ENCODE measurements at places on chromosomes 5 and 9.

DNA sequence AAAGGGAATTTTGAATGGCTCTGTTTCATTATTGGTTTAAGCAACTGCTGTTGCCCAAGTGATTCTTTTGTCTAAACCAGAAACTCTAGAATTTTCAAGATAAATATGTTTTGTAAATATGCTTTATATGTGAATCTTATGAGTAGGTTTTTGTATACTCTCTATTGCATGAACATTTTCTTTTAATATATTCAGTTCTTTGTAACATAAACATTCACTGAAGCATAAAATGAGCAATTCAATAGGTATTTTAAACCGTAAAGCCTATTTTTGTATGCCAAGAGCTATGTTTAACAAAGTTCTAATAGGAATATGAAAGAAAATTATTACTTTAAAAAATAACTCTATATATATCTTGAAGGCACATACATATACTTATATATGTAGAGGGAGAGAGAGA is 293.1 kb downstream of the PSAT1 start:
- no peak for DNase-seq

DNA sequence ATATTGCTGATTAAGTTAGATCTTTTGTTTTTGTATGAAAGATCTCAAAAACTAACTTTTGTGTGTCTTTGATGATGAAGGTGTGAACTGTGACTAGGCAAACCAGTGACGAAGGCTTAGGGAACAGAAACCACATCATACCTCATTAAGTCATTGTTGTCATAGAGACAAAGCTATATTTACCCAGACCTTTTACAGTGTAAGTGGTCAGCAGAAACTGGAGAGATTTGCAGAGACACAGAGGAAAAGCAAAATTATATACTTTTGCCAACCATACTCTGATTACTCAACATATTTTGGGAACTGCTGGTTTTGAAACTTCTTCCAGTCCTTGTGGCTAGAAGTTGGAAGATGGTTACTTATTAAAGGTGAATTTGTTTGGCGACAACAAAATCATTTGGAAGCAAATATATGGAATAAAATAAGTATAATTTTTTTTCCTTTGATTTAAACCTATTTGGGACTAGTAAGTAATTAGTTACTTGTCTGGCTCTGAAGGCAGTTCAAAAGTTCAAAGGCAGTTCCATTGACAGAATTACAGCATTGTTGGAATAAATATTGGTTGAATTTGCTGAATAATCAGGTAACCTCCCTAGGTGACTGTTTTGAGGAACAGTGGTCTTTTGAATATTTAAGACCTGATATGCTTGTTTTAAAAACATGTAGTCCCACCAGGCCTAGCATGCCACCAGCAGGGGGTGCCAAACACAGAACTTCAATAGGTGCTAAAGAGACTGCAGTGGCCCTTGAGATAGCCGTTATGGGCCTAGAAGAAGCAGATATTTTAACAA is 103.8 kb downstream of the RPS23 start:
- DNase-seq = peak; percentile 7

DNA sequence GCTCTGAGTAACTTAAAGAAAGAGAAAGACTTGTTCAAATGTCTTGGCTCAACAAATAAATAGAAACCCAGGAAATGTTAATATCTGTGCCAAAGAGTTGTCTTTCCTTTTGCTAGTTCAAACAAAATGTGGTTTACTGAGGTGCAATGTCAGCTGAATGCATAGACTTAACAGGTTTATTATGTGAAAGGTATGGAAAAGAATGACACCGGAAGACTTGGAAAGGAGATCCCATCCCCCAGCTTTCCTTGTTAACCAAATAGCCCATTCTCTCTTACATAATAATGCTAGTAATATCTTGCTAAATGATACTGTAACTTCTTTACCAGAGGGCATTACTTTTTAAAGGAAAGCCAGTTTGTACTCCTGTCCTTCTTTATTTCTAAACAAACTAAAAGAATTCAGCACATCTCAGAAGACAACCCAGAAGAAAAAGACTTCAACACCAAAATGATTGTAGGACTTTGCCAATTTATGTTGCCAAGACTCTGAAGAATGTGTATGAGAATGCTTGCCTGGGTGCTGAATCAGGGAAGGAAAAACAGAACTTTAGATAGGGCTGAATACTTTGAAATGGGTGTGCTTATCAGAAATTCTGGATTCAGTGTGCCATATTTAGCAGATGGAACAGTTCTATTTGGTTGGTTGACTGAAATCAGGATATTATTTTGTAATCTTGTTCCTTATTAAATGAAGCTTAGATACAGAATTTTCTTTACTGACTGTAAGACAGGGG is 344.1 kb downstream of the TMEM38B start:
- DNase-seq = no peak

GRCh38 chr5:66406761-66407336 is 189.3 kb upstream of the MAST4 start:
- no peak for DNase-seq

- DNase-seq = no peak
Observed at GRCh38 chr9:101727612-101728524, 10.6 kb downstream of the GRIN3A start.

DNA sequence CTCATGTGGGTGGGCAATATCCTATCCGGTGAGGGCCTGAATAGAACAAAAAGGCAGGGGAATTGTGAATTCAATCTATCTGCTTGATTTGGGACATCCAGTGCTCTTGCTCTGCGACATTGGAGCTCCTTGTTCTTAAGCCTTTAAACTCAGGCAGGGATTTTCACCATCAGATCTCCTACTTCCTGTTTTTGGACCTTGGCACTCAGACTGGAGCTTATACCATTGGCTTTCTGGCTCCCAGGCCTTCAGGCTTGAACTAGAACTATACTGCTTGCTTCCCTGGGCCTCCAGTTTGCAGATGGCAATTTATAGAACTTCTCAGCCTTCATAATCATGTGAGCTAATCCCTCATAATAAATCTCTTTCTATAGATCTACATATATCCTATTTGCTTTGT is 134.3 kb upstream of the CLINT1 start:
- DNase-seq = no peak

DNA sequence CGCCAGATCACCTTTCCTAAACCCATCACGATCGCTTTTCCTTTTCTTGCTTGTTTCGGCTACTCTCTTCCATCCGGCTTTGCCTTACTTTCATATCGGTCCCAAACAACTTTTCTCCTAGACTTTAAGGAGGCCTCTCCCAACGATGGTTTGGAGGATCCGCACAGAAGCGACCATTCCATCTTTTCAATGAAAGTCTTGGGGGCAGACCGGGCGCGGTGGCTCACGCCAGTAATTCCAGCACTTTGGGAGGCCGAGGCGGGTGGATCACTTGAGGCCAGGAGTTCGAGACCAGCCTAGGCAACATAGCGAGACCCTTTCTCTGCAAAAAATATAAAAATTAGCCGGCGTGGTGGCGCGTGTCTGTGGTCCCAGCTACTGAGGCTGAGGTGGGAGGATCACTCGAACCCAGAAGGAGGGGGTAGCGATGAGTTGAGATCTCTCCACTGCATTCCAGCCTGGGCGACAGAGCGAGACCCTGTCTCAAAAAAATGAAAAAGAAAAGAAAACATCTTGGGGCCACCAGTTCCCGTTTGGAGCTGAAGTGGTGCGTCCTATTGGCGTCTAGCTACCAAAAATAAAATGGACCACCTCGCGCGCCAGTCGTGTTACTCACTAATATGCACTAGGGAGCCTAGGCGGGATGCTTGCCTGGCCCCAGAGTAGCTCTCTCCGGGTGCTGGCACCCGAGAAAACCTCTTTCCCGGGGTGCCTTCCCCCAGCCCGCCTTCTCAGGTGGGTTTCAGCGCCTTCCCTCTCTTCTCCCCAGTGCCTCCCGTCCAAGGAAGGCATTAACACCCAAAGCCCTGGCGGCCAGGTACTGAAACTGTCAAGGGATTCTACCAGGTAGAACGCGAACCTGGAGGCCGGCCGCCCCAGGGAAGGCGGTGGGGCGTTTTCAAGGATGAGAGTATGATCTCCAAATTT is 800 bp upstream of the AP3B1 start:
- peak; percentile 28 for DNase-seq

- DNase-seq = no peak
Observed at GRCh38 chr5:96214442-96215197, 218.4 kb downstream of the PCSK1 start.

- DNase-seq = no peak
Observed at GRCh38 chr9:87075537-87075936, 128.2 kb upstream of the GAS1 start.

GRCh38 chr9:135500071-135500524 is 384 bp upstream of the MRPS2 start:
- no peak for DNase-seq

- no peak for DNase-seq
Observed at GRCh38 chr9:80797831-80798688, 891.3 kb downstream of the TLE1 start.

GRCh38 chr9:109950710-109951443 is 170.9 kb downstream of the PALM2AKAP2 start:
- DNase-seq = no peak

GRCh38 chr5:65061250-65061973 is 292.7 kb downstream of the CWC27 start:
- no peak for DNase-seq

GRCh38 chr5:164255598-164256213 is 750.3 kb downstream of the MAT2B start:
- DNase-seq = no peak

DNA sequence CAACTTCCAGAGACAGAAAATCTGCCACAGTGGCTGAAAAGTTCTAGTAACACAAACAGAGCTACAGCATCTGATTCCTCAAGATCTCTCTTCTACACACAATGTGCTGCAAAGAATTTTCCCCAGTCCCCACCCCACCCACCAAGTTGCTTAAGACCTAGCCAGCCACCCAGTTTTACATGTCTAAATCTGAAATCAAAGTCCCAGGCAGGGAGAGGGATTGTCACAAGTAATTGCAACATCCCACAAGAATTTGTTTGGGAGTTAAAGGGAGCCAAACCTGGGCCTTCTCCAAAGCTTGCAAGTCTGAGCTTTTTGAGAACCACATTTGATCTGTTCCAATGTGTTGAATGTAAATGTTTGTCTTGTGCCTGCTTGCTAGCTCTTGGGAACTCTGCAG is 15.5 kb downstream of the IGIP start:
- no peak for DNase-seq

DNA sequence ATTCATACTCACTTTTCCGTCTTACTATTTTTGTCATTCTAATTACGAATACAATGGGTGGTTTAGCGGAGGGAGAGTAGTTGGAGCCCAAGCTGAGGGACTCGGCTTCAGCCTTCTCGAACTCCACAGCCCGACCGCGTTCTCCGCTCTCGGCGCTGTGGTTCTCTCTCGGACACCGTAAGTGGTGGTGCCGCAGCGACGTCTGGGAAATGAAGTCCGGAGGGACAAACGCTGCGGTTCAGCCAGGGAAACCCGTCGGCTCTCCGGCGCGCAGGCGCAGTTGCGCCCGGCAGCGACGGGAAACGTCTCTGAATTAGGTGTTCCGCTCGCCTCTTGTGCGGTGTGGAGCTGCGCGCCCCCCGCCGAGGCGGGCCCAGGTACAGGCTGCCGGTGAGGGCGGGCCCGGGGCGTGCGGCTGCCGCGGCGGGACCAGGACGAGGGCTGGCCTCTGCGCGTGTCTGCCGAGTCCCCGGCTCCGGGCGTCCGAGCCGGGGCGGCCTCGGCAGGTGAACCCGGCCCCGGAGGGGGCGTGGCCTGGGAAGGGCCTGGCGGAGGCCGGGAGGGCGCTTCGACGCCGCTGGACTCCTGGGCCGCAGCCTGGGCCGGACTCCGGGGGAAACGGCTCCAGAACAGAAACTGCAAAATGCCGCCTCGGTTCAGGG is at the start of gene ZNF879:
TSS of gene ZNF879 (plus strand) at position 277 of the 662 bp plus-strand sequence. CDS start 1,201 bp downstream, outside the sequence.
- DNase-seq = peak; percentile 92

DNA sequence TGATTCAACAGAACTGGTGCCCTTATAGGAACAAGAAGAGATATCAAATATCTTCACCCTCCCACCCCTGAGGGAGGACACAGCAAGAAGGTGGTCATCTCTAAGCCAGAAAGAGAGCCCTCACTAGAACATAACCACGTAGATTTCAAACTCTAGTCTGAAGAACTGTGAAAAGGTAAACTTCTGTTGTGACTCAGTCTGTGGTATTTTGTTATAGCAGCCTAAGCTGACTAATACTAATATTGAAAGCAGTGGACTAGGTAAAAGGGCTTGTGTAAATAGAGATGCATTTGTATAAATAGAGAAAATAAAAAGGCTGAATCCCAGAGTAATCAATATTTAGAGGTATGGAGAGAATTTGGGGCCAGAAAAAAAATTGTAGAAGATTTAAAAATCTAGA is 157.6 kb upstream of the CCNH start:
- no peak for DNase-seq

DNA sequence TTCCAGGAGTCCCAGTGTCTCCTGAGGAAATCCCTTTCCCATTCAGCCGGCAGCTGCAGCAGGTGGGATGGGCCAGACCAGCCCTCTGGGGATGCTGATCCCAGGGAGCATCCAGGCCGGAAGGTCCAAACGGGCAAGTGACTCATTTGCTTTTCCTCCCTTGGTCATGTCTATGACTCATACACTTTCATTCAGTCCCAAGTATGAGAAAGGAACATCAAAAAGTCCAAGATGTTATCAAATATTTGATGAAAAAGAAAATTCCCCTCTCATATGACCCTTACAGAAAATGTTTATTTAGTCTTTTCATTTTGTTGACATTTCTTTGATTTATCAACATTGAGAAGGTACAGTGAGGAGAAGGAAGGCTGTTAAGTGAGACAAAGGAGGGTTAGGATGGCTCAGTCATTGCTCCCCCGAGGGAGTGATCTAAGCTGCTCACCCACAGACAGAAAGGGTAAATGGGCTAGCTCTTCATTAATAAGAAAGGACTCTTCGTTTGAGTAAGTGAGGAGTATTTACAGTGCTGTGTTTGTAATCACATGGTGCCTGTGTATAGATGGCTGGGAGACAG is 117.6 kb upstream of the ANKRD55 start:
- no peak for DNase-seq

DNA sequence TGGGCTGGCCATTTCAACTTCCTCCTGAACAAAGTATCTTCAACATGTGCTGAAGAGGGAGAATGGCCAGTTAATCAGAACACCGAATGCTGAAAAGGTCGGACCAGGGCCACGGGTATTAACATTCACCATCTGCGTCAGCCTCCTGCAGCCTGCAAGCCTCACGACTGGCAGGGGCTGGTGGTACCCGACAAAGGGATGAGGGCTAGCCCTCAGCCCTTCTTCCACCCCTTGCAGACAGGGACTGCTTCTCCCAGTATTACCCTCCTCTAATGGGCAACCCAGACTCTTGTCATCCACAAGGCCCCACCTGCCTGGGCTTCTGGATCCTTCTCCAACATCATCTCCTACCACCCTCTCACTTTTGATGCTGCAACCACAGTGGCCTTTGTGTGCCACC is 246.6 kb downstream of the FSTL4 start:
- DNase-seq = no peak

DNA sequence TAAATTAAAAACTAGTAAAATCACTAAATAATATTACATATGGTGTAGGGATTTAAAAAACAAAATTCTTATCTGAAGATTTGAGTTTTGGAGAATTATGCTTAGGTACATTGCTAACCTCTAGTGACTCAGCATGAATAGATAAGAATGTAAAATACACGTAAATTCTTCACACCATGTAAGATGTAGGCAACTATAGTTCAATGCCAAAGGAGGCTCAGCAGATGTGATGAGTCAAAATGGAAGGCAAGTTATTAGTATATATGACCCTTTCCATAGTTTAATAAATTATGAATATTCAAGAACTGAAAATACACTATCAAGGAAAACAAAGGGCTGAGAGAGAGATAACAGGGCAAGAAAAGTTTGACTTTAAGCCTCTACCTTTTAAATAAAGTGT is 79.0 kb downstream of the MRPS30 start:
- no peak for DNase-seq

- DNase-seq = no peak
Observed at GRCh38 chr5:16573401-16573800, 43.4 kb downstream of the RETREG1 start.

Measured in activated T-helper 1 cell treated with Interleukin-2 at 50 U/mL for 16 hours (primary cell).